ENCODE measurements at places on chromosomes 7 and 10.

GRCh38 chr7:129149511-129149910 is 5.0 kb downstream of the TSPAN33 start:
- no peak for DNase-seq

GRCh38 chr10:11653758-11654471 is 42.5 kb upstream of the USP6NL start:
- no peak for DNase-seq

DNA sequence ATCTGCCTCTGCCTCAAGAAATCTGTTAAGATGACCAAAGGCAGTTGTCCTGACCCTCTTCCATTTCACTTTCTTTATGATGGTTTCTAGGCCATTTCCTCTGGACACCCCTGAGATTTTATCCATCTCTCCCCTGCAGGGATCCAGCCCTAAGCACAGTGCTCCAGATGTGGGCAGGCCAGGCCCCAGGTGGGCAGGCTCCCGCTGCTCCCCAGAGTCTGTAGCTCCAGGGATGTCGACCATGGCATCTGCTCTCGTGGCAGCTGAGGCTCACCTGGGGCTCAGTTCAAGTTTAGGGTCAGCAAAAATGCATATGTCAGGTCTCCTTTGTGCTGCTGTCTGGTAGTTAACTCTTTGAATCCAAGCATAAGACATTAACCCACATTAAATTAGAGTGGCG is 11.8 kb downstream of the CEP41 start:
- DNase-seq, result no peak

DNA sequence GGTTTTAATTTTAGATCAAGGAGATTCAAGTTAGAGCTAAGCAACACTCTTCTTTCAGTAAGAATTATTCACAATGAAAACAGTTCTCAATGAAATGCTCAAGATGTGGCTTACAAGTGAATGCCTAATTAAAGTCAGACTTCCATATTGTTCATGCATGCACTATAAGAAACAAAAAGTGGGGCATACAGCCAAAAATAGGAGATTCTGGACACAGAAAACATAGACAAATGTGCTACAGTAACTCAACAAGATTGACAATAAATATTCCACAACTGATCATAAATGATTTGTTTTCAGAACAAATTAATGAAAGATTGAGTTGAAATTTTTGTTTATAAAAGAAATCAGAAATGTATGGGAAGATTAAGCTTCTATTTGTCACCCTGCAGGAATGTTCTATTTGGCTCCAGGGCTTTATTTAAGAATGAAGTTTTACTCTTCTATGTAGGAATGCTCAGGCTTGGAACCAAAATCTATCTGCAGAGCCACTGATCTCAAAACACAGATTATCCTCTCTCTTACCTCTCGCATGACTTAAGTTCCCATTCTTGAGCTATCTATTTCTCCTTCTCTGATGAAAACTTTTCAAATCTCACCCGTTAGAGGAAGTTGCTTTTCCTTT is 89.0 kb upstream of the PIP4K2A start:
- no peak for DNase-seq

- no peak for DNase-seq
Observed at GRCh38 chr7:93475811-93476210, 98.7 kb downstream of the CALCR start.

- no peak for DNase-seq
Observed at GRCh38 chr10:4519658-4520402, 306.2 kb upstream of the AKR1E2 start.

GRCh38 chr7:50599385-50599784 is 34.2 kb upstream of the DDC start:
- no peak for DNase-seq

DNA sequence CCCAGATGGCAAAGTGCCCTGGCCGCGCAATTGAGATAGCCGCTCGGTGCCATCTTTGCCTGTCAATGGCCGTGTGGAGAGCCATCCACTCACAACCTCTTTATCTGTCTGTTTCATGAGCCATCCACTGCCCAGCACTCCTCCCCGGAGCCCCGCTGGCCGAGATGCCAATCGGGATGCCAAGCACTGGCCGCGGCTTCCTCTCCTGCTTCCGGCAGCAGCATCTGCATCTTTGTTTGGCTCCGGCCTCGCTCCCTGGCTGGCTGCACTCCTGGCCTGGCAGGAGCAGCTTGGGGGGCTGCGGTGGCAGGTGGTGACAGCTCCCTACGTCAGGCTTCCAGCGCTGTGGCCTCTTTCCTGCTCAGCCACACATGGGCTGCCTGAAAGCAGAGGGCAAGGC is 231.7 kb downstream of the USP6NL start:
- no peak for DNase-seq

- DNase-seq, result no peak
Observed at GRCh38 chr10:101768791-101769170, 7.1 kb downstream of the FGF8 start.
